Prostate gland (tissue), 2 donors: ENCODE measurements at places on chromosomes 4 and X. TPM values are rescaled to one million over a fixed set of nuclear protein-coding genes. Genes with fewer than 3 reads are reported as not detected.

GRCh38 chr4:23972805-23973204 lies 83.0 kb upstream of the PPARGC1A start:
- no peaks in the 10 kb centered on the region for H3K27me3 ChIP-seq
- no peaks in the 10 kb centered on the region for H3K36me3 ChIP-seq
- no peaks in the 10 kb centered on the region for H3K4me1 ChIP-seq
- H3K27ac ChIP-seq, result no peak overlapping the region

- H3K36me3 ChIP-seq, result no peaks in the 10 kb centered on the region
- H3K27ac ChIP-seq, result no peak overlapping the region
- no peak overlapping the region for H3K4me3 ChIP-seq
- no peaks in the 10 kb centered on the region for H3K4me1 ChIP-seq
- no peak for DNase-seq
These were observed 76.9 kb downstream of the SHROOM3 start for GRCh38 chr4:76511947-76512346.

DNA sequence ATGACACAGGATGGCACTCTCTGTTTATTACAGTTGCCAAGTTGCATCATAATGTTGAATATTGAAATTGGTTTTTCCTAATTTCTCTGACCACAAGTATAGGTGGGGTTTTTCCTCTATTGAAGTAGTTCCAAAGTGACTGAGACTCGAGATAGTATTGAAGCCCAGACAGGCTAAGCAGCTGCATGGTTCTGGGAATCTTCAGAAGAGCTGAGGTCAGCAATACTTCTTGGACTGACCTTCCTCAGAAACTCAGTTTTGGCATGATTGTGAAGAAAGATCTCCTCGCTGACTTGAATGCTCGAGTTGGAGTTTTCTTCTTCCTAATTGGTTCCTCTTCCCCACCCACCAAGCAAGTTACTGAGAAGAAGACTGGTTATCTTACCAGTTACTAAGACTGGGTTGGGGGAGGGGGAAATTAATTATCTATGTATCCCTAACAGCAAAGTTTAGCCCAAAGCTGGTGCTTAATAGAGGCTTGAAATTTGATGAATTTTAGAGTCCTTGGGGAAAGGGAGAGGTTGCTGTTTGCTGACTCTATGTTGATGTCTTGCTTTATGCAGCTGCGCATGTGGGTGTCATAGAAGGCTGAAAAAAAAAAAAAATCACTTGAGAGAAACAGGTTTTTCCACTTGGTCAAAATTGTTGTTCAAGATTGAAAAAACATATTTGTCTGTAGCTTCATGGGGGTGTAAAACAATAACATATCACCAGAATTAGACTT lies 91.1 kb downstream of the P2RY10 start:
- H3K4me3 ChIP-seq, result no peak overlapping the region
- H3K27ac ChIP-seq, result no peak overlapping the region
- DNase-seq, result no peak
- H3K4me1 ChIP-seq, result no peaks in the 10 kb centered on the region

DNA sequence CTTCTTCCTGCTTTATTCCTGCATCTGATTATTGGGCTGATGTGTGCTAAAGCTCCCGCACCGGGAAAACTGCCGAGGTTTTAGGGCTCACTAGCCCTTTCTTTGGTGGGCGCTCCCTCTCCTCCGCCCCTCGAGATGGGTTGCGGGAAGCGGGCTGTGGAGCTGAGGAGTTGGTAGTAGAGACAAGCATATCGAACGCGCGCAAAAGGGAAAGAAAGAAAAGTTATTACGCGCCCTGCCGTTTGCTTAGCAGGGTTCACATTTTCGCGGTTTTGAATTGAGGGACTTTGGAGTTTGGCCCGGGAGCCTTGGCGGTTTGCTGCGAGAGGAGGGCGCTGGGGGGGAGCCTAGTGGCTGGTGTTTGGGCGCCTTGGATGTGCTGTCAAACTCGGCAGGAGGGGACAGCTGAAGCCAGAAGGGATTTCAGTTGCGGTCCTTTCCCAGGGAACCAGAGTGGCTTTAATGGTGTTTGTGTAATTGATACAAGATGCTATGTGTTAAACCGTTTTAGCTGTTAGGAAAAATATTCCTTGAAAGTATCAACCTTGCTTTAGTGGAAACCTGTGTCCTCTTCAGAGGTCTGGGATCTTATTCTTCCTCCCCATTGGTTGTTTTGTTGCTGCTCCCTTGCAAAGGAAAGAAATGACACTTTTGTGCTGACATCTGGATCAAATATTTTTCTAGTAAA lies 1.1 kb downstream of the GAB1 start:
- DNase-seq, result peak; percentile 36
- H3K36me3 ChIP-seq, result no peaks in the 10 kb centered on the region
- no peaks in the 10 kb centered on the region for H3K4me1 ChIP-seq
- H3K27me3 ChIP-seq, result no peaks in the 10 kb centered on the region
- H3K27ac ChIP-seq, result peak overlapping the region; percentile 95

GRCh38 chrX:30822068-30822681 lies 66.9 kb downstream of the TAB3 start:
- H3K27ac ChIP-seq, result no peak overlapping the region
- no peak overlapping the region for H3K4me3 ChIP-seq
- DNase-seq, result no peak

DNA sequence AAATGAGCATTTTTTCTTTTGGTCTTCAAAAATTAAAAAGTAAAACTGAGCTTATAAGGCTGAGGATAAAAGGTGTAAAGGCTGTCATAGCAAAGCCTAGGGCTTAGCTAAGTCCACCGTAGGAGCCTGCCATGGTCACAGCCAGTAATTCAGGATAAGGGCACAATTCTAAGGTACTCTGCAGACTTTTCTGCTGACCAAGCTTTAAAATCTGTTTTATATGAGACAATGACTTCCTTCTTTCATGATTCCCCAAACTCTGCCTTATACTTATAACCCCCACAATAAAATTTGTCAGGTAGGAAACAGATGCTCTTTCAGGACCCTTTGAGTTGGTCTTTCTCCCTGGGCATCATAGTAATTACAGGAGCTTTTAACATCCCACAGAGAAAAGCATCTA lies 138.5 kb downstream of the COL4A6 start:
- no peak overlapping the region for H3K27ac ChIP-seq
- no peaks in the 10 kb centered on the region for H3K4me1 ChIP-seq
- no peaks in the 10 kb centered on the region for H3K27me3 ChIP-seq
- no peak overlapping the region for H3K4me3 ChIP-seq
- H3K36me3 ChIP-seq, result no peaks in the 10 kb centered on the region
- no peak for DNase-seq

- DNase-seq, result peak; percentile 60
- H3K27me3 ChIP-seq, result no peaks in the 10 kb centered on the region
- H3K4me1 ChIP-seq, result no peaks in the 10 kb centered on the region
- no peaks in the 10 kb centered on the region for H3K36me3 ChIP-seq
- no peak overlapping the region for H3K27ac ChIP-seq
These were observed 122.4 kb downstream of the BCOR start for GRCh38 chrX:39975101-39975925.

DNA sequence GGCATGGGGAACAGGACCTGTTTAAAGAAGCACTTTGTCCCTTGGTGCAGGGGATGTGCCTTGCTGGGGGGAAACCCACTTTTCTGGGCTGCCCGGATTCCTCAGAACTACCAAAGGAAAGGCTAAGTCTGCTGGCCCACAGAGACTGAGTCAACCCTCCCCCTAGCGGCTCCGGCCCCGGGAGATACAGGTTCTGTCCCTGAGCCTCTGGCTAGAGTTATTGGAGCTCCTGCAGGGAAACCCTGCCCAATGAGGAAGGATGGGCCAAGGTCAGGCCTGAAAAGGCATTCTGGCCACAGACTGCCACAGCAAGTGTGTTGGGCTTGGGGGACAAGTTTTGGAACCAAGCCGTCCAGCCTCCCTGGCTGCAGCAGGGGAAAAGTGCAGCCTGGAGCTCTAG lies 490.9 kb upstream of the ACTRT1 start:
- H3K4me3 ChIP-seq, result no peak overlapping the region
- H3K27me3 ChIP-seq, result no peaks in the 10 kb centered on the region
- no peaks in the 10 kb centered on the region for H3K36me3 ChIP-seq
- H3K4me1 ChIP-seq, result no peaks in the 10 kb centered on the region
- H3K27ac ChIP-seq, result no peak overlapping the region
- DNase-seq, result no peak

GRCh38 chr4:158327525-158327924 lies 117.2 kb downstream of the TMEM144 start:
- DNase-seq, result no peak
- H3K4me3 ChIP-seq, result no peak overlapping the region
- no peaks in the 10 kb centered on the region for H3K4me1 ChIP-seq
- no peaks in the 10 kb centered on the region for H3K36me3 ChIP-seq
- H3K27ac ChIP-seq, result no peak overlapping the region
- H3K27me3 ChIP-seq, result no peaks in the 10 kb centered on the region

- no peaks in the 10 kb centered on the region for H3K27me3 ChIP-seq
- H3K4me3 ChIP-seq, result no peak overlapping the region
- no peak overlapping the region for H3K27ac ChIP-seq
- no peaks in the 10 kb centered on the region for H3K36me3 ChIP-seq
- H3K4me1 ChIP-seq, result no peaks in the 10 kb centered on the region
These were observed 175.0 kb upstream of the MTMR8 start for GRCh38 chrX:64570204-64570603.

DNA sequence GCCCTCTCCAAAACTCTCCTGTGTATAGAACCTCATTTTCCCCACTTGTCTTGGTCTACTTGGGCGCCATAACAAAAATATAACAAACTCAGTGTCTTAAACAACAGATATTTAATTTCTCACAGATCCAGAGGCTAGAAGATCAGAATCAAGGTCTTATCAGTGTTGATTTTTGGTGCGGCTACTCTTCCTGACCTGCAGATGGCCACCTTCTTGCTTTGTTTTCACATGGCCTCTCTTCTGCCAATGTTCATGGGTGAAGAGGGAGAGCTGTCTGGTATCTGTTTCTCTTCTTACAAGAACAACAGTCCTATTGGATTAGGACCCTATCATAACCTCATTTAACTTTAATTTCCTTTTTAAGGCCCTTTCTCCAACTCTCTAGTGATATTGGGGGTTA lies 177.3 kb downstream of the PABPC4L start:
- no peaks in the 10 kb centered on the region for H3K27me3 ChIP-seq
- no peak overlapping the region for H3K4me3 ChIP-seq
- H3K4me1 ChIP-seq, result no peaks in the 10 kb centered on the region
- no peaks in the 10 kb centered on the region for H3K36me3 ChIP-seq
- DNase-seq, result peak; percentile 14

The TNIP2 gene
- total RNA-seq, result 54.8 TPM

The ASB5 gene
- 2.6 TPM for total RNA-seq

The TREX2 gene
- 6.3 TPM for total RNA-seq

The ATP8A1 gene
- total RNA-seq, result 74.0 TPM

The PF4V1 gene
- total RNA-seq, result not detected

The RASSF6 gene
- total RNA-seq, result 6.2 TPM

The BST1 gene
- total RNA-seq, result 2.3 TPM

The VEGFD gene
- total RNA-seq, result 0.68 TPM
